ENCODE measurements at places on chromosomes 4 and X.

DNA sequence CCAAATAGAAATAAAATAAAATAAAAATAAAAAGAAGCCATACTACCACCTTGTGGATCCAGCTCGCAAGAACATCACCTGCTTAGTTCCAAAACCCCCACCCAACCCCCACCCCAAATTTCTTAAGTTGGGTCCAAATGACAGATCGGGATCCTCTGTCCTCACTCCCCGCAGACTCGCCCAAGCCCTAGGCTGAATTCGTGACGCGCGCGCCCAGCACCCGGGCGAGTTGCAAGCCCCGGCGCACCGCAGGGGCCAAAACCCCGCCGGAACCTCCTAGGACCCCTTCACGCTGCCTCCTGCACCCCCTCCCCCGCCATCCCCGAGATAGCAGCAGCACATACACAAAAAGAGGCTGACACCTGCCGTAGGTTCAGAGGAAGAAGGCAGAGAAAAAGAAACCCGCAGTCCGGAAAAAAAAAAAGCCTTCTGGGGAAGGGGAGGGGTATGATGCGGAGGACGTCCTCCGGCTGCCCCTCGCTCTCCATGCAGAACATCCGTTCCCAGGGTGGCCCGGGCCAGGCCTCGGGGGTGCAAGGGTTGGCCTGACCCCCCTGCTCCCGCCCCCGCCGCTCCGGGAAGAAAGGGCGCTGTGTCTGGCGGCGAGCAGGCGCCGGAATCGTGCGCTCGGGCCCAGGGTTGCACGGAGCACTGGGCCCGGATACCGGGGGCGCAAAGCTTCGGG, 2.6 kb downstream of the NLGN4X start:
- peak; percentile 66 for DNase-seq

DNA sequence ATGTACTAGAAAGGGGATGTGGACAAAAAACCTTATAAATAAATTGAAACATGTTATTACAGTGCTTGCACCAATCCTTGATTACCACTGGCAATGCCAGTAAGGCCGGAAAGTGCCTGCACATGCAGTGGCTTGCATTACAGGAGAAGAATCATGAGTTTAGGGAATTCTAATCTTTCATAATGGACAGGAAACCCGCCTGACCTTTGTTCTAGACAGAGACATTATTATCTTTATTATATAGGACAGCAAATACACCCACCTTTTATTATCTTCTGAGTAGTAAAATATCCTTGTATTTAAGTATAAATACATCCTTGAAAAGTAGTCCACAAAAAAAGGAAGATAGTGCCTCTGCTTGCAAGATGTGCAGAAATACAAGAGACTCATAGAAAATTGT, 379.9 kb upstream of the LCORL start:
- no peak for DNase-seq

DNA sequence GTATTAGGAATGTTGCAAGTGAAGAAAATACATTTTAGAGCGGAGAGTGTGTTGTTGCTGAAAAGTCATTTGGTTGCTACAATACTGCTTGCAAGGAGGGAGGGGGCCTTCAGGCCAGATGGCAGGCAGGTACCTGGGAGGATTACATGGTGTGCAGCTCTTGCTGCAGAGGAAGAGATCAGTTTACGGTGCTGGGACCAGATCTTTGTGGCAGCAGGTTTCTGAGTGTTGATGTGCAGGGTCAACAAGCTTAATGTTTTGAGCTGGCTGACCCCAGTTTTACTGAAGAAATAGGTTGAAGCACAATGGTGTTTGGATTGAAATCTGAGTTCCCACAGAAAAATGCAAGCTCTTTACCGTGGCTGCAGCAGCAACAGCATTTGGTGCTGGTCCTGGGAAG, 96.4 kb upstream of the DDIT4L start:
- peak; percentile 37 for DNase-seq

- no peak for DNase-seq
Observed at GRCh38 chrX:151419782-151420181, 22.8 kb downstream of the VMA21 start.

GRCh38 chr4:15398732-15399131, 29.1 kb upstream of the C1QTNF7 start:
- no peak for DNase-seq

All from glutamatergic neuron (in vitro differentiated cells).